Brain (organoid and tissue), 16 donors: ENCODE measurements at places on chromosomes 7 and 10. TPM values are rescaled to one million over a fixed set of nuclear protein-coding genes. Genes with fewer than 3 reads are reported as not detected.

RASSF4 gene
- 23.9 TPM for polyA plus RNA-seq

HOXA6 gene
- polyA plus RNA-seq: 14.9 TPM

CFAP70 gene
- 1.4 TPM for polyA plus RNA-seq

C10orf62 gene
- not detected for polyA plus RNA-seq

CPED1 gene
- polyA plus RNA-seq: 0.22 TPM

DNA sequence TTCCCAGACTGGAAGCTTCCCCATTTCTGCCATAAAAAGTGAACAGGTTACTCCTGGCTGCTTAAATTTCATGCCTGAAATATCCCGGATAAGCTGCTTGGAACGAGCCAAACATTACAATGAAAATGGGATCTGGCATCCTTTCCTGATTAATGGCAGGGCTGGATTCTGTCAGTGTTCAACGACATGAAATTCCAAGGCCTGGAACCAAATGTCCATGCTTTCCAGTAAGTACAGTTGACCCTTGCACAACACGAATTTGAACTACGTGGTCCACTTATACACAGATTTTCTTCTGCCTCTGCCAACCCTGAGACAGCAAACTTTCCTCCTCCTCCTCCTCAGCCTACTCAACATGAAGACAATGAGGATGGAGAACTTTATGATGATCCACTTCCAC lies 65.4 kb downstream of the SGMS1 start:
- no peak for DNase-seq

GRCh38 chr10:133357285-133358161 lies at the start of gene FUOM:
Gene FUOM (minus strand): TSS chr10:133358019. CDS start chr10:133358007, 12 bp downstream.
- DNase-seq: peak; percentile 36

DNA sequence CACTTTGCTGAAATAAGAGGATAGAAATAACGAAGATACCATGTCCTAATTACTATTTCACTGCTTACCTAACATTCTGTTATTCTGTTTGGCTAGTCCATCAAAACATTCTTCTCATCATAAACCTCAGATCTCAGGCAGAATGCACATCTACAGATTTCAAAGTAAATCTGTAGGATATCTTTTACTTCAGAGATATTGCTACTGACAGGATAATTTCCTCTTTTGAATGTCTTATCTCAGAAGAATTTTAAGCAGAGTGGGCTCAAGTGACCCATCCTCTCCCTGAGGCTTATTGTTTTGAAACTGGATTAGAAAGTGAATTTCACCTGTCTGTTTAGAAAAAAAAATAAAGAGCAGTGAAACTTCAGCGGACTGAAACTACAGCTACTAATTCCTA lies 83.6 kb downstream of the SEMA3C start:
- DNase-seq: no peak

- peak; percentile 30 for DNase-seq
Measured at GRCh38 chr10:5466451-5467206, 32.7 kb downstream of the CALML5 start.

DNA sequence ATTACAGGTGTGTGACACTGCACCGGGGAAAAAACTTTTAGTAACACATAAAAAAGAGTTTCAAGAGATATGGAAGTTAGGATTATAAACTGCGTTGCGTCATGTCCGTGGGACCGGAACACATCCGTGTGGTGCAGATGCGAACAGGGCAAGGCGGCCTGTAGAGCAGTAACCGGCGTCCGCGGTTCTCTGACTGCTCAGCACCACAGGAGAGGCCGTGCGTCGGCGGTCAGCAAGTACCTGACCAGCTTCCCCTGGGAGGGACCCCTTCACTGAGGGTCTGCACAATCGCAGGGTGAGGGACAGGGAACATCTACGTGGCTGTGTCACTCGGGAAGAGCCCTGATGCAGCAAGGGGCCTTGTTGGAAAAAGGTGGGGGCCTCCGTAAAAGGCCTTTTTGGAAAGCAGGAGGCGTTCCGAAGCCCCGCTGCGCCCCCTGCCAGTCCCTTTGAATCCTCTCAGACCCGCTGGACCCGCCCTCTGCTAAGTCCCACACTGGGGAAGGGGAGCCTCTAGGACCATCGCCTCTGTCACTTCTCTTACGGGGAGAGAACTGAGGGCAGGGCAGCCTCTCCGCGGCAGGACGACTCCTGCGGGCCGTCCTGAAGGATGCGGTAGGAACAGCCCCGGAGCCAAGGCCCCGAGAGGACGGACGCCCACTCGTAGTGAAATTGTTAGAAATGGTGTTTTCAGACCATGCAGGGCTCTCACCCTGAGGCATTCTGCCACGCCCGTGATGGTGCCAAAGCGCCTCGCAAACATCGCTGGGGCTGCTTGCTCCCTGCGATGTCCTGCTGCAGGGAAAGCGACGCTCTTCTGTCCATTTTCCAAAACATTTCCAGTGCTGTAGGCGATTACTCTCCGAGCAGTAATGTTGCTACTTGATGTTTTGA lies 771.6 kb upstream of the COBL start:
- peak; percentile 75 for DNase-seq

DNA sequence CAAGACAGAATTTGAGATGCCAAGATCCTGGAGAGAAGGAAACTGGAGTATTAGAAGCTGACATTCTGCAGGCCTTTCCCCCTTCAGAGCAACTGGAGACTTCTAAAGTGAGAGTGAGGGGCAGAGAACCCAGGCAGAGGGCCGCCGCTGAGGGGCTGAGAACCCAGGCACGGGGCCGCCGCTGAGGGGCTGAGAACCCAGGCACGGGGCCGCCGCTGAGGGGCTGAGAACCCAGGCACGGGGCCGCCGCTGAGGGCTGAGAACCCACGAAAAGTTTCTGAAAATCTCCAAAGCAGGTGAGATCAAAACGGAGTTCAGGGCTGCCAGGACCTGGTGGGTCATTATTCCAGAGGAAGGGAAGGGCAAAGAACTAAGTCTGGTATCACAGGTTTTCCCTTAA lies 126.2 kb downstream of the DLG5 start:
- no peak for DNase-seq

- no peak for DNase-seq
Measured at GRCh38 chr7:155204744-155205367, 92.8 kb upstream of the INSIG1 start.

- DNase-seq: no peak
Measured at GRCh38 chr7:107505997-107506673, 36.3 kb downstream of the GPR22 start.

DNA sequence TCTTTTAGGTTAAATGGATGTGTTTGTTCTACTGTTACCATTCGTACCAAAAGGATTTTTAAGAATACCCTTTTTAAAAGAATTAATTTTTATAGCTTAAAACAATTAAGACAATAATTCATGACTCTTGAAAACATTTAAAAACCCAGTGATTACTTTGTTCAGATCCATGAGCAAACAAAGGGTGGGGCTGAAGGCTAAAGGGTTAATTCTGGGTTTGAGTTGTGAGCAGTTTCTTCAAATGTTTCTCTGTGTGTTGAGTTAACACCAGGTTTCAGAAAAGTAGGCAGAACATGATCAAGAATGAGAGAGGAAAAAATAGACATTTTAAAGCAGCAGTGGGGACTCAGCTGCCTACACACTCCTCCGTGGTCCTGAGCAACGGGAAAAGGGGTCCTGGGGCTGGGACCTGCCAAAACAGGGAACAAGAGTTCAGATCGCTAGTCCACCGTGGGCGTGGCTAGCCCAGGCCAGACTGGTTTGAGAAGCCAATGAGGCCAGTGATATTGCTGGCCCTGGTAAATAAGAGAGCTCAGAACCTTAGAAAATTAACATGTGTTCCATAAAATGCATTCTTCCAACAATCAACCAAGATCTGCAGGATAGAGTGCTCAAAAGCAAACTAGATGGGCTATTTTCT lies 14.9 kb upstream of the EZH2 start:
- no peak for DNase-seq

DNA sequence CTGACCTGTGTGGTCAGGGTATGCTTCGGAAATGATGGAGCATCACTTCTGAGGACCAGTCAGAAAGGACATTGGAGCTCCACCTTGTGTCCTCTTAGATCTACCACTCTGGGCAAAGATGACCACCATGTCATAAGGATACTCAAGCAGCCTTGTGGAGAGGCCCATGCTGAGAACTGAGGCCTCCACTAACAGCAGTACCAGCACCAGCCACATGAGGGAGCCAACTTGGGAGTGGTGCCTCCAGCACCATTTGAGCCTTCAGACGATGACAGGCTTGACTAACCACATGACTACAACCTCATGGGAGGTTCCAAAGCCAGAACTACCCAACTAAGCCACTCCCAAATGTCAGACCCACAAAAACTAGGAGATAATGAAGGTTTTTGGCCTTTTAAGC lies 116.0 kb downstream of the NPTX2 start:
- DNase-seq: no peak

- DNase-seq: no peak
Measured at GRCh38 chr10:124534826-124535601, 73.4 kb downstream of the LHPP start.
